Hematopoietic multipotent progenitor cell treated with erythropoietin and hydrocortisone succinate and interleukin-3 and kit ligand, for 4 days (in vitro differentiated cells): ENCODE measurements at places on chromosomes 6 and 20.

DNA sequence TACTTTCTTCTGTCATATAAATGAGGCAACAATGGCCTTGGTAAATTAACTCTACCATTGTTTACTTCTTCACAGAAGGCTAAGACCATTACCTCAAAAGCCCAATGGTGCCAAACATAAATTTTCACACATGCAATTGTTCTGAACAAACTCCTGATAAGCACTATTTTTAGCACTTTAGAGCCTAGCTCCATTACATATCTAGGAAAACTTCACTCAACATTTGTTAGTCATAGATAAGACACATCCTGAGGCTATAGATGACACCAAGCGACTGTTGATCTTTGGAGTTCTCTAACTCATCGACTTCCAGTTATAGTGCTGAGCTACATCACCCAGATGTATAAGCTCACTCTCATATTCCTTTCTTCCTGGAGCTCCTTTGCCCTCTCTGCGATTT, 245.9 kb downstream of the EYS start:
- DNase-seq = no peak

DNA sequence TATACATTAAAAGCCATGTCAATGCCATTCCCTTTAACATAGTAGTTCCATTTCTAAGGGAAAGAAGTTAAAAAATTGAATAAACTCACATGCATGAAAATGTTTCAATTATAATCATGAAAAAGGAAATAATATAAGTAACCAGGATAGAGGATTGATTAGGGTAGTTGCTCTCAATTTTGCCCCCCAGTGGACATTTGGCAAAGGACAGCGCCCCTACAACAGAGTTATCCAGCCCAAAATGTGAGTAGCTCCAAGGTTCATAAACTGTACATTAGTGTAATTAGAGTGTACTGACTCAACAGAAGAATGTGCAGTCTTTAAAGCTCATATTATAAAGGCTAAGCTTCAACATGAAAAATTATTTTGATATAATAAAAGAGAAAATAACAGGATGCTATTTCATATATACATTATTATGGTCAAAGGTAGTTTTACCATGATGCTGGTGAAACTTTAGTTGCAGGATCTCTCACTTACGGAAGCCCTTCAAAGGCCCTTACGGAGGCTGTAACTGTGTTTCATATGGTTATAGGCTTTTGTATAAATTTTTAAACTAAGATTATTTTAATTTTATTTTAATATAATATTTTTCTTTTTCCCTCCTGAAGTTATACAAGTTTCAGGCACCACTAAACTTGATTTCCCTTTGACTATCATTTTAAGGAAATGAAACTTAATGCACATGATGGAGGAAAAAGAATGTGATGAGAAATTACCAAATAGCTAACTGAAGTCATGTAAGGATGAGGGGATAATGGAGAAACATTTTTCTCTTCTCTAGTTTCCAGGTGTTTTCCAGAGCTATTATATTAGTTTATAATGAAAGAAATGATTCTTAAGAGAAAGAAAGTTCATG, 403.6 kb downstream of the PLCB1 start:
- DNase-seq = peak; percentile 56

DNA sequence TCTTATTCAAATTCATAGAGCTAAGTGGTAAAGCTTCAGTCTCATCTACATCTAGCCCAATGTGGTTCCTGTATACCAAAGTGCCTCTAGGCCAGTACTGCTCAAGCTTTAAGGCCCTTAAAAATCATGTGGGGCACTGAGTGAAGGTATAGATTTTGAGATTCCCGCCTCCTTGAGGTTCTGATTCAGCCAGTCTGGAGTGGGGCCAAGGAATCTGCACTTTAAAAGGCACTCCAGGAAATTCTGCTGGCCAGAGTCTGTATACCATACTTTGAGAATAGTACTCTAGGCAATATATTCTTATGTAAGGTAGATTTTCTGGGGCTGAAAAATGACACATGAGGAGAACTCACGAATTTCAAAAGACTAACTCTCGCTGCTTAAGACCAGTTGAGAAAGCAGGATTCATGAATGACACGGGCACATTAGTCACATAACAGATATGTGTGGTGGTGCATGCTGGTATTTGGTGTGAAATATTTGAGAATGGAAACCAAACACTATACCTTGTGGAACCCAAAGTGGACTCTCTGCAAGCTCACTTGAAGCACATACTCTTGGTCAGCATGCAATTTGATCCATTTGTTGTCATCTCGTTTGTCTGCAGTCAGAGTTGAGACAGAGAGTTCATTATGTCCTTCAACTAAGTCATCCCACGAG, 47.6 kb upstream of the SIM1 start:
- DNase-seq = no peak

GRCh38 chr6:42771741-42772100, 10.1 kb upstream of the BICRAL start:
- DNase-seq = no peak

GRCh38 chr6:168581236-168581635, 140.3 kb downstream of the SMOC2 start:
- no peak for DNase-seq

GRCh38 chr6:112096901-112097300, 9.5 kb downstream of the FAM229B start:
- no peak for DNase-seq

DNA sequence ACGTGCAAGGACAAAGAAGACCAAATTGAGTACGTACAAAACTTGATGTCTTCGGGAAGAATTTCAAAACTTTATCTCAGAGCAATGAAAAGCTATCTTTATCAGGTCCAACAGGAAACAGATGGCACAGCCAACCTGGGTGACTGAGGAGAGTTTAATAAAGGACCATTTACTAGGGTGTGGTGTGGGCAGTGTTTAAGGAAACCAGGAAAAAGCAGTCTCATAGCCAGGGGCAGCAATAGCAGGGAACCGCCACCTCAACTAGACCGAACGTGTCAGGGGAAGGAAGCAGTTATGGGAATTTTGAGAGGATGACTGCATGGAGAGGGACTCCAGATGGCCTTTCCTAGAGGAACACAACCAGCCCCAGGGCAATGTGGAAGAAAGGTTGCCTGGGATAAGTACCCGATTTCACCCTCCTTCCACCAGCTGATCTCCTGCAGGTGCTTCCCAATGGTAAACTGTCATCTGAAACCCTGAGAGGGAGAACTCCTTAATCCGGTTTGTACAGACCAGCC, 15.2 kb upstream of the TAAR5 start:
- peak; percentile 13 for DNase-seq

DNA sequence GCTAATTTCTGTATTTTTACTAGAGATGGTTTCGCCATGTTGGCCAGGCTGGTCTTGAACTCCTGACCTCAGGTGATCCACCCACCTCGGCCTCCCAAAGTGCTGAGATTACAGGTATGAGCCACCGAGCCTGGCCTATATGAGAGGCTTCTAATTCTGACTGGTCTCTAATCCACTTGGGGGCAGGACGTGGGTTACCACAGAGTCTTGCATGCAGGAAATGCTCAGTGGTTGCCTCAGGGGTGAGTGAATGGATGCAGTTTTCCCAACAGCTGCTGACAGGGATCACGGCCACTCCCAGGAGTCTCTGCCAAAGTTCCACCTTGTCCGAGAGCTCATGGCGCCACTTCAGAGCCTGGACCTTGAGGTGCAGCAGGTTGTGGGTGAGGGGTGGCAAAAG, 6.4 kb upstream of the FANCE start:
- peak; percentile 19 for DNase-seq

DNA sequence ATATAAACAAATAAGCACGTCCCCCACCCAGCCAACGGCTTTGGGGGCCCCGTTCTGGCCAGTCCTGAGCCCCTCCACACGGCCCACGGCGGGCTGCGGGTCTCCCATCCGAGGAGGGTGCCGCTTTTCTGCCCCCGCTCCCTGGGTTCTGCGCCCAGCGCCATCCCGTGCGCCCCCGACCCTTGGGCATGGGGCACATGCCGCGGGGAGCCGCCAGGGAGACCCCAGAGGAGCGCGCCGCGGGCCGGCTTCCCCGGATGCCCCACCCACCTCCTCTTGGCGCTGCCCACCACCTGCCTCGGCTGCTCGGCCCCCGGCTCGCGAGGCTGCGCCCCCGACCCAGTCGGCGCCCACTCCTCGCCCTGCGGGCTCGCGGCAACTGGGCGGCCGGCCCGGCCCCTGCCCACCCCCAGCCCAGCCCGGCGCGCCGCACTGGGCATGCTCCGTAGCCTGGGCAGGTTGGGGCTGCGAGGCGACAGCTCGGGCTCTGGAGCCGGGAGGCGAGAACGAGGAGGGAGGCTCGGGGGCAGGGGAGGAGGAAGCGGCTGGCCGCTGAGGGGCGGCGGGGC, 570 bp upstream of the PLCB4 start:
- peak; percentile 71 for DNase-seq
